ENCODE measurements at places on chromosomes 4 and X.

DNA sequence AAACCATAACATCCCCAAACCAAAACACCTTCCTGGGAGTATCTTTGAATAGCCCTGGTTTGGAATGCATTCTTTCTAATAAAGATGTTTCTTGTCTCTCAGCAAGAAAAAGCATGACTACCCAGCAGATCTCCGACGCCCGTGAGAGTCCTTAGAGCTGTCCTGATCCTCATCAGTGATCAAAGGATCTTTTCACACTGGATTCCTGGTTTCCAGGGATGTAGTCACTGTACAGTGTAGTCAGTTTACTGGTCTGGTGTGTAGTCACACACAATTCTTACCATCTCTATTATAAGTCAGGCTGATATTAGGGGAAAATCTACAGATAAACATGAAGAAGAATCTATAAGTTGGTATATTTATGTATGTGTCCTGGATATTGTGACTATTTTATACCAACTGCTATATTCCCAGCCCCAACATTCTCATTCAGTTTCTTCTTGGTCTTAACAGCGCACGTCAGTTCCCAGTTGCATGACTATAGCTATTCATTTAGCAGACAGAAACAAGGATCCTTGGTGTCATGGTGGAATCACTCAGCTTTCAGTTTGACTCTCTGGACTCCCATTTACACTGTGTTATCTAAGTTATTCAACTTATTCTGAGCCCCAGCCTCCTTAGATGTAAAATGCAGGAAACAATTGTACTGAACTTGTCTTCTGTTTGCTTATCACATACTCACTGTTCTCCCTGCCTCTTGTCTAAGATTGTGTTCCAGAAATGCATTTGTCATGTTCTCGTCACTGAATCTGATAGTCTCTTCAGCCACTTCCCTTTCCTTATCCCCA, 68.3 kb downstream of the SLIT2 start:
- DNase-seq = no peak

- no peak for DNase-seq
Measured at GRCh38 chrX:42089031-42089430, 165.7 kb upstream of the CASK start.

- DNase-seq = no peak
Measured at GRCh38 chrX:125439194-125439849, 119.7 kb downstream of the TEX13C start.

DNA sequence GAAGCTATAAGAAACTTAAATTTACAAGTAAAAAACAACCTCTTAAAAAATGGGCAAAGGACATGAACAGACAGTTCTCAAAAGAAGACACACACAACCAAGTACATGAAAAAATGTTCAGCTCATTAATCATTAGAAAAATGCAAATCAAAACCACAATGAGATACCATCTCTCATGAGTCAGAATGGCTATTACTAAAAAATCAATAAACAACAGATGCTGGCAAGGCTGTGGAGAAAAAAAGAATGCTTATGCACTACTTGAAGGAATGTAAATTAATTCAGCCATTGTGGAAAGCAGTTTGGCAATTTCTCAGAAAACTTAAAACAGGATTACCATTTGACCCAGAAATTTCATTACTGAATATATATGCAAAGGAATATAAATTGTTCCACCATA, 666.3 kb upstream of the GRIA3 start:
- DNase-seq = no peak

GRCh38 chr4:150439451-150439933, 142.5 kb upstream of the MAB21L2 start:
- DNase-seq = no peak

DNA sequence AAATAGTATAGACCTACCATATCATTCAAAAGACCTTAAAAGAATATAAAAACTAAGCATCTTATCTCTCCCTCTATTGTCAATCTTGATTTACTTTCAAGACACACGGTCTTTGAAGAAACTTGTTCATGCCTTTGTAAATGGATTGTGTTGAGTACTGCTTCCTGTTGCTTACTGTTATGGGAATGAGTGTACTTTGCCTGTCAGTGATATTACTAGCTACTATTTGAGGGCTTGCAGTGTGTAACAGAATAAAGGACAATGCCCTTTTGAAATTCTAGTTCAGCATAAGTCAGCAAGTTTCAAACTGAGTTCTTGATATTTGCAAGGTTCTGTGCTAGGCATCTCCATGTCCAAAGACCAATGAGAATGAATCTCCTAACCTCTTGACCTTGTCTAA, 36.0 kb downstream of the CDKL5 start:
- DNase-seq = no peak

GRCh38 chrX:43805579-43805978, 76.7 kb downstream of the MAOB start:
- no peak for DNase-seq

DNA sequence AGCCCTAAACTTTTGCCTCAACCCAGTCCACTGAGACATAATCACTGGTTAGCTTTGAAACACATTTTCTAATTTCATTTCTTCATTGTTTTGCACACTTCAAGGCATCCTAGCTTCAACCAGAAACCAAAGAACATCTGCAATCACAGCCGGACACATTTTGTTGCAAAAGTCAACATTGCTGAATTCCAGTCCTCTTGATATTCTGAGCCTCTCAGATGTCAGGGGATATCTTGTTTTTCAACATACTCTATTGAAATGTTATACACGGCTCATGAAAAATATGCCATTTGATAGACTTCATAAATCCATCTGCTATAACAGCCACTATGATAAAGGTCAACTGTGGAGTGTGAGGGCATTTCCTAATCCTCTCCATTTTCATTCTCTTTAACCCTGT, 241.6 kb upstream of the PUDP start:
- no peak for DNase-seq

GRCh38 chr4:93897559-93897958, 69.0 kb downstream of the ATOH1 start:
- DNase-seq = no peak

- no peak for DNase-seq
Measured at GRCh38 chrX:120463241-120463640, 5.9 kb downstream of the LAMP2 start.

GRCh38 chr4:125013891-125014290, 300.9 kb upstream of the FAT4 start:
- DNase-seq = no peak

DNA sequence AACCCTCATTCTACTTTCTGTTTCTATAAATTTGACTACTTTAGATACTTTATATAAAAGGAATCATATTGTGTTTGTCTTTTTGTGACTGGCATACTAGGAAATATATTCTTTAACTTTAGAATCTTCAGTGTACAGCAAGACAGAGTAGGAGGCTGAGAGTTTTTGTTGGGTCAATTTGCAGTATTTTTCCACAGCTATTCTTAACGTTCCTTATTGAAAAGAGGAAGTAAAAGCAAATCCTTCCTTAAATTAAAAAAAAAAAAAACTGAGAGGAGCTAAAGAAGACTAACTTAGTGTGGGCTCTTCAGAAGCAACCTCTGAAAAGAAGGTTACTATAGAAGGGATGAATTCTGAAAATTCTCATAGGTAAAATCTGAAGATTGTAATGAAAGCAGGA, 1194.6 kb downstream of the ADGRL3 start:
- DNase-seq = no peak
